HCEC 1CT (cell line): ENCODE measurements at places on chromosomes 13 and 19.
A peak's percentile ranks its signal among the peaks of the same experiment; 100 is the strongest.

DNA sequence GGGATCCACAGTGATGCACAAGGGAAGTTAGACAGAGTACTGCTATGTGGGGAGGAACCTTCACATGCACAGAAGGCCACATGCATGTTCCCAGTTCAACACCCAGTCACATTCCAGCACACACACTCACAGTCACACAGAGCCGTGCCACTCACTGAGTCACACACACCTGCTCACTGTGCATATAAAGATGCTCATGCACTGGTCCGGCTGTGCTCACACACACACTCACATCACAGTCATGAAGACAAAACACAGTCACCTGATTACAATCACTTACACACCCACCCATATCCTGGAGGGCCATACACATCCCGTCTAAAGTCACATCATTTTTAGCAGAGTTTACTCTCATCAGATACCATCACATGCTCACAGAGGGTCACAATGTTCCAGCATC is 478 bp downstream of the CLC start:
- DNase-seq = no peak

DNA sequence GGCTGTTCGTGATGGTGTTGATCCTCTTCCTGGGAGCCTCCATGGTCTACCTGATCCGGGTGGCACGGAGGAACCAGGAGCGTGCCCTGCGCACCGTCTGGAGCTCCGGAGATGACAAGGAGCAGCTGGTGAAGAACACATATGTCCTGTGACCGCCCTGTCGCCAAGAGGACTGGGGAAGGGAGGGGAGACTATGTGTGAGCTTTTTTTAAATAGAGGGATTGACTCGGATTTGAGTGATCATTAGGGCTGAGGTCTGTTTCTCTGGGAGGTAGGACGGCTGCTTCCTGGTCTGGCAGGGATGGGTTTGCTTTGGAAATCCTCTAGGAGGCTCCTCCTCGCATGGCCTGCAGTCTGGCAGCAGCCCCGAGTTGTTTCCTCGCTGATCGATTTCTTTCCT is 12.2 kb upstream of the C19orf33 start:
- DNase-seq = no peak

DNA sequence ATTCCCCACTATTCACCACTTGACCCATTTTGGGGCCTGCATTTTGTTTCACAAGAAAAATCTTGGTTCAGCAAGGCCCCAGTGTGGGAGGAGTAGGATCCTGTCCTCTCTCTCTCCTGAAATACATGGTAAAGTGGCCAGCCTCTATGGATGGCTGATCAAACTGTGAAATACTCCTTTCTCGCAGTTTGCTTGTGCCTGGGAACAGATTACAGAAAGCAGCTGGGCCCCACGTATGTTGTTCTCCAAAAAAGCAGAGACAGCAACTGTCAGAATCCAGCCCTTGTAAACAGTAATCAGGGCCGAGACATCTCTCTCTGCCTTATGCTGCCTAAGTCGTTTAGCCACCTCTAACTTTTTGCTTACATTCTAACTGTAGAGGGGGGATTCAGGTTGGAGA is 61.0 kb upstream of the RAP2A start:
- DNase-seq = no peak

DNA sequence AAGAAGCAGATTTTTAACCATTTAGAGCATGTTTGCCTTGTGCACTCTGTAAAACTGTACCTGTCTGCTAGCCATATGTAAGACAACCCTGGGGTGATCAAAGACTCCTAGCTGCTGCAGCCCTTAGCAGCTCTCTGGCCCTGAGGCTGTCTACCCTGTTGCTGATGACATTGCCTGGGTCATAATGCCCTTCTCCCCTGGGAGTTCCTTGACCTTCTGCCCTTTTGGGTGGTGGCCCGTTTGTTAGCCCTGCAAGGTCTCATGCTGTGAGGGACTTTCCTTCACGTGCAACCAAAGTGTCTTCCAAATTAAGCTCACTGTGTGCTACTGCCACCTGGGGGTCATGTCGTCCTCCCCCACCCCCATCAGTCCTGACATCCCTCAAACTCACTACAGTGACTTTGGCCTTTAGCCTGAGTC is 7.4 kb downstream of the GPC6 start:
- no peak for DNase-seq

- DNase-seq = peak; percentile 32
Measured at GRCh38 chr13:108227651-108228272, 9.6 kb downstream of the ABHD13 start.

- no peak for DNase-seq
Measured at GRCh38 chr13:99289271-99289670, 17.9 kb downstream of the GPR183 start.

GRCh38 chr19:31986951-31987350 is 358.5 kb upstream of the ZNF507 start:
- DNase-seq = no peak

DNA sequence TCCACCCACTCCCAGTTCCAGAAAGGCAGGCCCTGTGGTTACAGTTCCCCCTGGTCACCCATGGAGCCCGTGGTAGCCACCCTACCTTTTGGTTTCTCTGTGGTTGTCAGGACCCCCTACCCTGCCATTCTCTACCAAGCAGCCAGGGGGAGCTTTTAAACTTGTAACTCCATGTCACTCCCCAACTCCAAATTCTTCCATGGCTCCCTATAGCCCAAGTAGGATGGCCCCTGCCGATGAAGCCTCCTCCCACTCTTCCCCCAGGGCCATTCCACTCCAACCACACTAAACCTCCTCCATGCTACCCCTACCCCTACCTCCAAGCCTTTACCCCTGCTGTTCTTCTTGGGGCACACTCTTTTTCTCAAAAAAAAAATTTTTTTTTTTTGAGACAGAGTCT is 2.2 kb downstream of the S1PR2 start:
- peak; percentile 38 for DNase-seq

- DNase-seq = no peak
Measured at GRCh38 chr19:51607920-51608562, 22.2 kb downstream of the SIGLEC5 start.
